ENCODE measurements at places on chromosomes 6 and 20.

DNA sequence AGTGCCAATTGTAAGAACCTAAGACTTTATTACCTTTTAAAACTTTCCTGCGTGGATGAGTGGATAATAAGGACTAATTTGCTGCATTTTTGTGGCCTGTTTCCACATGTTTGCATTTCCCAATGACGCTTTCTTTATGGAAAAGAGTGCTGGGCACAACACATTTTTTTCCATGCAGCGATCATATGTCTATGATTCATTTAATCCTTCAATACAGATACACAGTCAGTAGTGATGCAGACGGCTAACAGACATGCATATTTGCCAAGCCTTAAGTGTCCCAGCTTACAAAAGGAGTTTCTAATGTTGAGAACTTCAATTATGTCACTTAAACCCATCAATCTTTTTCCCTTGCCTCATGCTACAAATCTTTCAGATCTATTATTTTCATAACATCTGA lies 239.8 kb upstream of the PREP start:
- DNase-seq, result no peak

GRCh38 chr6:1297746-1298145 lies 14.2 kb upstream of the FOXQ1 start:
- DNase-seq, result no peak

GRCh38 chr6:109580519-109580918 lies 97.5 kb upstream of the ZBTB24 start:
- no peak for DNase-seq

DNA sequence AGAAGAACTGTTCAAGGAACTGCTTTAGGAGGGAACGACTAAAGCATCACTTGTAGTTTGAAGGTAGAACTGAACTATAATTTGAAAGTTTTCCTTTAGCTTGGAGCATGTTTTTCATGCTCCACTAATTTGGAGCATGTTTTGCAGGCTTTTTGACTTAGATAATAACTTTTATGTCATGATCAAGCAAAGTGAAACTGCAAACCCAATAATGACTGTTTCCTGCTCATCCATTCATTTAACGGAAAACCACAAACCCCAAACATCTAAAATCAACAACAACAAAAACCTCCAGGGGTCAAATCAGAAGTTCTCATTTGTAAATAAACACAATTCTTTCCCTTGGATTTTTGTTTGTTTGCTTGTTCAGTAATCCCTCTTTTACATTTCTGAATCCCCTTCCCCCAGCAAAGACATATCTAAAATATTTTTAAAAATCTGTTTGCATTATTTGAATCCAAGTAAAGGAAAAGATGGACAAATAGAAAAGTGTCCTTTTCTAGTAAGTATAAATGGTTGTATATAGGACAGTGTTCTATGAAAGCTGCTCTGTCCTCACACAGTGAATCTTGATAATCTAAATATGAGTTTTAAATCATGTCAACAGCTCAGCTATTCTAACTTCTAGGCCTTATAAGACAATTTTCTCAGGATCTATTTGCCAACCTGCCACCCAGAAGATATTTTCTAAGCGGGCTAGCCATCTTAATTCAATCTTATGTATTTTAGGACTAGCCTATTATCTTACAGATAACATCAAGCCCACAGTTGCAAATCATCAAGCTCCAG lies 2.6 kb downstream of the SIM1 start:
- no peak for DNase-seq

DNA sequence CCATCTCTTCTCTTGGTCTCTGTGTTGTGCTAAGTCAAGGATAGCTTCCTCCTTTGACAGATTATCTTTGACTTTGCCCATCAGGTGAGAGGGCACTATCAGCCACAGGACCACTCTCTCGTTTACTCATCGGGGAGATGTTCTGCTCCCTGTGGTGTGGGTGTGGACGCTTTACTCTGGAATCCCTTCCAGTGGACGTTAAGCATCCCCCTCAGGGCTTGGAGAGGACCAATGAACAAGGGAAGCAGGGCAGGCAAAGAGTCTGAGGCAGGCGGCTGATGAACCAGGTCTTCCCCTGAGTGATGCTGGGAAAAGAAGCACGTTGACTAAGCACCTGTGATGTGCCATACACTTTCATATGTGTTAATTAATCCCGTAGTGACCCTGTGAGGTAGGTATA lies 21.0 kb upstream of the RNF24 start:
- DNase-seq, result no peak

DNA sequence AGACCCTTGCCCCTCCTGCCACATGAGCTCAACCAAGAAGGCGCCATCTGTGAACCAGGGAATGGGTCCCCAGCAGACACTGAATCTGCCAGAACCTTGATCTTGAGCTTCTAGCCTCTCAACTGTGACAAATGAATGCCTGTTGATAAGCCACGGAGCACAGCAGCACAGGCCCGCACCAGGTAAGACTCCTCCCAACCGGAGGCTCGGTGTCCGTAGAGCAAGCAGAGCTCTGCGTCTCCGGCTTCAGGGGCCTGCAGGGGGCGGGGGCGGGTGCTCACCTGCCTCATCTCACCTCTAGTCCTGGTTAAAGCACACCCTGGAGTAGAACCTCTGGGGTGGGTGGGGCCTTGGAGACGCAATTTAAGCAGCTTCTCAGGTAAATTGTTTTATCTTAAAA lies 122.7 kb downstream of the SMOC2 start:
- DNase-seq, result no peak

DNA sequence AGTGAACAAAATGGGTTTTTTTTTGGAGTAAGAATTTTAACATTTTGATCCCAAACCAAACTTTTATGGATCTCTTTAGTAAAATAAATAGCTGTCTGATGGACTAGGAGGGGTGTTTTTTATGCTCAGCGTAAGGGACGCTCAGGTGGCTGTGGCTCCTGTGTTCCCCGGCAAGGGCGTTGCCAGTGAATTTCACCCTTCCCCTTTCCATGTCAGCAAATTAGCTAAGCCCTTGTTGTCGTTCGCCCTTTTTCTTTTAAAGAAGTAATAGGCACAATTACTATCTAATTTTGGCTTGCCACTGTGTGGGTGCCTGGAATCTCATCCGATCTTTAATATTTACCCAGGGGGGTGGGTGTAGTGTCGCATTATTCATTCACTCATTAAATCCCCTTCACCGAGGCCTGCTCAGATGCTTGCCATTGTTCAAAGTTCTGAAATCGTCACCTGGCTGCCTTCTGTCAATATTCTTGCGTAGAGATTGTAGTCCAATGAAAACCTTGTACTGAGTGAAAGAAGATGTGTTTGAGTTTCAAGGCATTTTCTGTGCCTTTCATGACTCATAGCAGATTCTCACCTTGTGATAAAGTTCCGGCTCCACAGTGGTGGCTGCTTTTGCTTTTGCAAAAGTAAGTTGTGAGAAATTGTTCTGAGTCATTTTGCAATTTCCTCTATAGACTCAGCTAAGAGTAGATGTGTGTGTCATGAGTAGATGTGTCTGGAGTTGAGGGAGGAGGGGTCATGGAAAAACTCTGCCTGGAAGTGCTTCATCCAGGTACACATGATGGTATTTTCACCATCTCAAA lies 40.0 kb upstream of the CLDN20 start:
- no peak for DNase-seq

All from erythroblast (primary cell).